ENCODE measurements at places on chromosomes 3 and 15.
A peak's percentile ranks its signal among the peaks of the same experiment; 100 is the strongest.

DNA sequence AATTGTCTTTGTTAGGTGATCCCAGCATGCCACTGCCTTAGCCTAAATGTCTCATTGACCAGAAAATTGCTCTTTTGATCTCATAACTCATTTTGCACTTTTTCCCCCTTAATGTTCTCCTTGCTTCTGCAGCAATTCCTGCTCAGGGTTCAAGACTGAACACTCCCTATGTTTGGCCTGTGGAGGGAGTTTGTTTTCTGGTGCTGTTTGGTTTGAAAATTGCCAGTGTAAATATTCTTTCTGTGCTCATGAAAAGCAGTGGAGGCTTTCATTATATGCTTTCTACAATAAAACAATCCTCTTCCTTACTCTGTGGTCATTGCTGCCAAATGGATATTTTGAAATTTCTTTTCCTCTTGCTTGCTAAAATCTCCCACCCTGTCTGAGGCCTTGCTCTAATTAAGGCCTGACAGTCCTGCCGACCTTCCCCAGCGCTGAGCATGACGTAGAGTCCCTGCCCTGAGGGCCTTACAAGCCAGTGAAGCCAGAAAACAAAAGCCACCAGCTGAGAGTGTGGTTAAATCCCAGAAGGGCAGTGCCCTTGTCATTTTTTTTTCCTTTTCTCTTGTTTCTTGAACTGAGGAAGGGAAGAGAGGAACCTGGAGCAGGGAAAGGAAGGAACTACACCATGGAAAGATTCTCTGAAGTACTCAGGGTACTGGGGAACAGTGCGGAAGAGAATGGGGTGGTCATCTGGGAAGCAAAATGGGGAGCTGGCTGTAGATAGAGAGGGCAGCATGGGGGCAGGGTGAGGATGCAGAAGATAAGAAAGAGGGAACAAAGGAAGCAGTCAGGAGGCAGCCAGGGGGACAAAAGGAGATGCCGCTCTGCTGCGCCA, 24.8 kb downstream of the ZBTB38 start:
- DNase-seq: no peak

DNA sequence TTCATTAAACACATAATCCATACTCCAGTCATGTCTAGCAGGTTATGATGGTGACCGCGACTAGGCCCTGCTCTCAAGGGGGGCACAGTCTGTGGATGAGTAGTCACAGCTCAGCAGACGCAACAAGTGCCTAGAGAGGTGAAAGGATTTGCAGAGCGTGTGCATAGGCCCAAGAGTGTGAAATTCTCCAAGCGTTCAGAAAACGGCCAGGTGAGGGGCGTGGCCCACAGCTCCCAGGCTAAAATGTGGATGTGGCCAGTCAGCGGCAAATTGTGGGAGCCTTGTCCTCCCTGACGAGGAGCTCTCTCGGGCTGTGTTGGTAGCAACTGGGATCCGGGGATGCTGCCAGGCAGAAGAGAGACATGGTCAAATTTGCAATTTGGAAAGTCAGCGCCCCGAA, 46.4 kb upstream of the TSEN2 start:
- DNase-seq: no peak

GRCh38 chr3:73719861-73720260, 95.1 kb upstream of the PDZRN3 start:
- no peak for DNase-seq

DNA sequence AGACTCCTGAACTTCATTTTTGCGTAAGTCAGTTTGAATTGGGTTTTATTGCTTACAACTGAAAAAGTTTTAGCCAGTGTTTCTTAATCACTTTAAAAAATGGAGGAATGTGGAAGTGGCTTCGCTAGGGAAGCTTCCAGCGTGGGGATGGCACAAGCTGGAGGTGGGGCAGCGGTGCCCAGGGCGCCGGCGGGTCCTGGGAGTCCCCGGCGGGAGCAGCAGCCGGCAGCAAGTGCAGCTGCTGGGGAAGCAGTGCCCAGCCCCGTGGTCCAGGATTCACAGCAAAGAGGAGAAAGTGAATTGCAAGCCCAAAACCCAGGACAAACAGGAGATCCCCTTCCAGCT, 301.8 kb upstream of the PROK2 start:
- DNase-seq: no peak

- no peak for DNase-seq
Observed at GRCh38 chr3:126749547-126749875, 45.5 kb downstream of the CHCHD6 start.

DNA sequence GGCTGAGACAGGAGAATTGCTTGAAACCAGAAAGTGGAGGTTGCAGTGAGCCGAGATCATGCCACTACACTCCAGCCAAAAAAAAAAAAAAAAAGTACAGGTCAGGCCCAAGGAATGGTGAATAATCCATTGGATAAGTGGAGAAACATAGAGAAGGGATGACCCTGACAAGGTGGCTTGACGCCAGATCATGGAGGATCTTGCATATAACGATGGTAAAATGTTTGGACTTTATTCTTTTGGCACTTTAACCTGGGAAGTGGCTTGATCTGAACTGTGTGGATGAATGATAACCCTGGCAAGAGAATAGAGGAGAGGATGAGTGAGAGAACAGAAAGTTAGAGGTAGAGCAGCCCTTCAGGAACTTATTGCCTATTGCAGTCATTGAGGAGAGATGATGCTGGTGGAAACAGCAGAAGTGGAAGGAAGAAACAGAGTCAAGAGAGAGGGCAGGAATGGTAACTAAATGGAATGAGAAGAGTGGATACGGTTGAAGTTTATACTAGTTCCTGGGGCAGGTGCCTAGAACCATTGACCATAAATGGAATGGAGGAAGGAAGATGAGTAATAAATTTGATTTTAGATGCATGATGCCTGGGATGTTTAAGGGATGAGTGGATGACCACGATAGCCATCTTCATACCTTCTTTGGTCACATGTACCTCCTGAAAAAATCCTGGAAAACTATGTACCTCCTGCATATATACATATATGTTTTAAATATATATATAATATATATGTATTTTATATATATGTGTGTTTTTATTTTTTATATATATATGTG, 57.8 kb downstream of the BLM start:
- no peak for DNase-seq

DNA sequence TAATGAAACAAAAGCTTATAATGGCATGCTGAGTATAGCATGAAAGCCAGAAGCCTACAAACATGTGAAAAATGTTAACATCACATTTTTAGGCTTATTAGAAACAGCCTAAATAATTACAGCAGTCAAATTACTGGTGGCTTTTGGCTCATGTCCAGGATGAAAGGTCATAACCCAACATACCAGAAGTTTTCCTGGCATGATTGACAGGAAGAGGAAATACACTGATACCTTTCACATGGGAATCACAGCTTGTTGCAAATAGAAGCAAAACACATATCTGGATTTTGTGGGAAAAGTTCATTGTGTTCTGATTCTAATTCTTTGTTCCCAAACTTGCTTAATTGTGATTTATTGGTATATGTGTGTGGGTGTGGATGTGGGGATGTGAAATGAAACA, 393.5 kb upstream of the ARRDC4 start:
- no peak for DNase-seq

DNA sequence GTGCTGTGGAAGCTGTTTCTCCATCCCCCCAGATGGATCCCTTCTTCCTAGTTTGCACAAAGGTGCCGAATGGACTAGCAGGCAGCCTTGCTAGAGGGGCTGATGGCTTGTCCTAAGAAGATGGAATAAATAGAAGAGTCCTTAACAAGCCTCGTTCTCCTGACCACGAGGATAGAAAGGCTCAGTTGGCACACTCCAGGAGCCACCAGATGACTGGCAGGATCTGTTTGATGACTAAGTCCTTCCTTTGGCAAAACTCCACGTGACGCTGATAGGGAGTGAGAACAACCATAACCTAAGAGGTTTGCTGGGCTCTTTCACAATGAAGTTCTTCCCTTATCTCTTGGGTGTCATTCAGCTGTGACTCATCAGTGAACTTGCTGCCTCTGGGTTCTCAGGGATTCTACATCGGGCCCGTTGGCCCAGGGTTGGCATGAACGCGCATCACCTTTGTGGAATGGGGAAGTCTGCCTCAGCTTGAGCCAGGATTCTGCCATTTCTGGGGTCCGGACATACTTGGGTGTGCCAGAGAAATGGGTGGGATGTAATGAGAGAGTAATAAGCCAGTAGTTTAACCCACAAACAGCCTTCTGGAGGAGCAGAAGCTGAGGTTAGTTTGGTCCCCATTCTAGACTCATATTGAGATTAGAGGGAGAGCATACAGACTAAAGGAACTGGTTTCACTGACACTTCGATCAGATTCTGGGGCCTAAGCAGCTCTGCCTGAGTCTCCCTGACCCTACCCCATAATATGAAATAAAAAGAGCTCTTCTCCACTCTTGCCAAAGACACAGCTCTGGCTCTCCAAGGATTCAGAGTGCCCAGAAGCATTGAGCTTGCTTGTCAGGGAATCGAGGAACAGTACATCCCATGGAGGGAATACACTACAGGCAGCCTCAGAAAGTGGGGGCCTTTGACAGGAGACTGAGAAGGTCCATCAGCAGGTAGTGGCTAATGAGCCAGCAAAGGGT, 2.0 kb upstream of the MELTF start:
- no peak for DNase-seq

DNA sequence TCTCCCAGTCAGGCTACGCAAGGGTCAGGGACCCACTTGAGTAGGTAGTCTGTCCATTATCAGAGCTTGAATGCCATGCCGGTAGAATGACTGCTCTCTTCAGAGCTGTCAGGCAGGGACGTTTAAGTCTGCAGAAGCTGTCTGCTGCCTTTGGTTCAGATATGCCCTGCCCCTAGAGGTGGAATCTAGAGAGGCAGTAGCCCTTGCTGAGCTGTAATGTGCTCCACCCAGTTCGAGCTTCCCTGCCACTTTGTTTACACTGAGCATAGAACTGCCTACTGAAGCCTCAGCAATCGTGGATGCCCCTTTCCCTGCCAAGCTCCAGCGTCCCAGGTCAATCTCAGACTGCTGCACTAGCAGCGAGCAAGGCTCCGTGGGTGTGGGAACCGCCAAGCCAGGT, 57.5 kb upstream of the SETMAR start:
- DNase-seq: no peak

DNA sequence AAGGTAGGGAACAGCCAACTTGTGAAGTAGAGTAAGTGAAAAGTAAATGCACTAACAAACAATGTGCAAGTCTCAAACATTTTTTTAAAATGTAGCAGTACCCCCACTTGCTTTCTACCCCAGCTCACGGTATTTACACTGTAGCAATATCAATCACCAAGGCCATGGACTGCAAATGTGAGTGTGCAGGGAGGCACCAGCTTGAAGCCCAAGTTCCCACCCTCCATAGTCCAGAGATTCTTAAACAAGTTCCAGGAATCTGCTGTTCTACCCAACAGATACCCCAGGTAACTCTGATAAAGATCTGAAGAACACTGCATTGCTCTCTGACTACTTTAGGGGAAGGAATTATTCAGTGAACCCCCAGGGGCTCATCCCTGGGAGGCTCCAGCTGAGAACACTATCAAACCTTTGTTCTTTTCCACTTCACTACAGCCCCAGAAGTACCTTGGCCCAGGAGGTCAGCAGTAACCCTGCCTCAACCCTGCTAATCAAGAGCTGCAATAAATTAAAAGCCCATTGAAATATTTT, 86.1 kb downstream of the FOXP1 start:
- DNase-seq: no peak

DNA sequence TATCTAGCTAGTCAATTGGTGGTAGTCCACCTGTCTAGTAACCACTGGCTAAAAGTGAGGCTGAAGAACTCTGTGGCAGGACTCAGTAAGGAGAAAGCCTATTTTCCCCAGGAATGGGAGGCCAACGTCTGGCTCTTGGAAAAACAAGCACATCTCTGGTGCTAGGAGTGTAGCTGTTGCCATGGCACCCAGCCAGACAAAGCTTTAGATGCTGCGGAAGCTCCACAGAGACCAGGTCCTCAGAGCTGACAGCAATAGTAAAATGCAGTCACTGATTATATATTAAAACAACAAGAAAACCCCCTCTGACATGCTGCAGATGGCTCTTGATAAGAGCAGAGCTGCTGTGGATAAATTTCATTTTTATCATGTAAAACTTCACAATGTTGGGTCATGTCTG, 124.9 kb upstream of the STRIT1 start:
- no peak for DNase-seq

- DNase-seq: peak; percentile 68
Observed at GRCh38 chr15:94230883-94231722, at the start of gene MCTP2. Gene MCTP2 (plus strand): TSS chr15:94231561. CDS start chr15:94298266, 66,705 bp downstream.

- no peak for DNase-seq
Observed at GRCh38 chr3:157113832-157114505, 46.0 kb downstream of the CCNL1 start.

All from GM13976 (cell line).